ENCODE measurements at places on chromosomes 5 and 9.

DNA sequence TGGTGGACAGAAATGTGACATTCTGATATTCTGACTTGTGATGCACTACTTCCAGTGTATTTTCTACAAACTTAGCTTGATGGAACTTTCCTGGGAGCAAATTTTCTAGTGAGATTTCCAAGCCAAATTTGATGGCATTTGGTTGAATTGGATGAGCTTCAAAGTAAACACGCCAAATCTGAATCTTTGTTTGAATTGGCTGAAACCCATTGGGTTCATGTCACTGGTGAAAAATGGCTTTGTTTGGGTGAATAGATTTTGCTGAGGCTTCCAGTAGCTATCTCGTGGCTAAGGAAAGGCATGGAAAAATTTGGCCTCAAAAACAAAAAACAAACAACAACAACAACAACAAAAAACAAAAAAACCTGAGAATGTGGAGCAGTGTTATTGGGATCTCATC lies 271.1 kb upstream of the RPS23 start:
- no peak for DNase-seq

GRCh38 chr9:112174222-112174964 lies 704 bp downstream of the SUSD1 start:
- peak; percentile 54 for DNase-seq

GRCh38 chr5:140855772-140856674 lies at the start of gene PCDHA10:
Gene PCDHA10, plus strand, starts transcription at chr5:140855897. Its CDS starts 152 bp downstream, at chr5:140856049.
- no peak for DNase-seq

GRCh38 chr5:31079668-31080067 lies 113.8 kb upstream of the CDH6 start:
- DNase-seq: no peak

DNA sequence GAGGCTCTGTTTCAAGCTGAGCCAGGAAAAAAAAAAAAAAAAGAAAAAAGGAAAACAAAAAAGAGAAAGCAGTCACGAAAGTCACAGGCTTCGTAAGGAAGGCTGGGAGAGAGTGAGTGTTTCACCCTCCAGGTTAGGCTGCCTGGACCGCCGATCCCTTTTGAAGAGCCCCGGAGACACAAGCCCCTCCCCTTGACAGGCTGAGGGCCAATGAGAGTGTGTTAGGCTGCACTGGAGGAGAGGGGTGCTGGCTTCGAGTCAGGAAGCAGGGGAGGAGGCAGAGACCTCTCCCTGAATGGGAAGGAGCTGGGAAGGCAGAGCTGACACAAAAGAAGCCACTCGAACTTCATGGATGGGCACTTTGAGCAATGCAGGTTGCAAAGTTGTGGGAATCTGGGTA lies at the start of gene NMUR2:
NMUR2 (minus strand) TSS at position 135 of the 400 bp plus-strand sequence. CDS start 166 bp downstream, outside the sequence.
- DNase-seq: no peak
